ENCODE measurements at places on chromosomes 13 and 19.
A peak's percentile ranks its signal among the peaks of the same experiment; 100 is the strongest.

- DNase-seq, result no peak
These were observed 127.7 kb downstream of the FRY start for GRCh38 chr13:32159137-32159869.

DNA sequence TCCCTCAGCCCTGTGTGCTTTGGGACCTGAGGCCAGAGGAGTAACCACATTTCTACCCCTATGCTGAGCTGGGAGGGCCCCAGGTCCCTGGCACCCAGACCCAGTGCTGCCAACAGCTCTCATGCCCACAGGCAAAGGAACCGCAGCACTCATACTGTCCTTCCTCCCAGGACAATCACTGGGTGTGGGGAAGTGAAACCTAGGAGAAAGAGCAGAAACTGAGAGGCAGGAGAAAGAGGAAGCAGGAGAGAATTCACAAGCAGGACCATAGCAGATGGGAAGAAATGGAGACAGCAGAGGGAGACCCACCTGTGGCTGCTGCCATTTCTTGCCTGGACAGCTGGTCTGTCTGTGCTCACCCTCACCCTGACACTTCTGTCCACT, 18.9 kb downstream of the CCDC97 start:
- DNase-seq, result no peak

- no peak for DNase-seq
These were observed 431.8 kb upstream of the SGCG start for GRCh38 chr13:22748866-22749577.

GRCh38 chr19:49806620-49806959, 6.5 kb downstream of the FUZ start:
- DNase-seq, result no peak

DNA sequence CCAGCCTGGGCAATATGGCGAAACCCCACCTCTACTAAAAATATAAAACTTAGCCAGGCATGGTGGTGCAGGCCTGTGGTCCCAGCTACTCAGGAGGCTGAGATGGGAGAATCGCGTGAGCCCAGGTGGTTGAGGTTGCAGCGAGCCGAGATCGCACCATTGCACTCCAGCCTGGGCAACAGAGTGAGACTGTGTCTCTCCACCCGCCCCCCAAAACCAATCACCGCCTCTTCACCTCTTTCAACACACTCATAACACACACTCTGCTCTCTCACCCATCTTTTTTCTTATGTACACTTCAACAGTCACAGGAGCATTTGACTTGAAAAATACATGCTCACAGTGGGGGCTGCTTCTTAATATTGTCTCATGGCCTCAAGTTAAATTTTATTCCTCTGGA, 76.8 kb downstream of the ESD start:
- DNase-seq, result no peak

GRCh38 chr13:103068836-103069235, 2.6 kb upstream of the SLC10A2 start:
- DNase-seq, result no peak

DNA sequence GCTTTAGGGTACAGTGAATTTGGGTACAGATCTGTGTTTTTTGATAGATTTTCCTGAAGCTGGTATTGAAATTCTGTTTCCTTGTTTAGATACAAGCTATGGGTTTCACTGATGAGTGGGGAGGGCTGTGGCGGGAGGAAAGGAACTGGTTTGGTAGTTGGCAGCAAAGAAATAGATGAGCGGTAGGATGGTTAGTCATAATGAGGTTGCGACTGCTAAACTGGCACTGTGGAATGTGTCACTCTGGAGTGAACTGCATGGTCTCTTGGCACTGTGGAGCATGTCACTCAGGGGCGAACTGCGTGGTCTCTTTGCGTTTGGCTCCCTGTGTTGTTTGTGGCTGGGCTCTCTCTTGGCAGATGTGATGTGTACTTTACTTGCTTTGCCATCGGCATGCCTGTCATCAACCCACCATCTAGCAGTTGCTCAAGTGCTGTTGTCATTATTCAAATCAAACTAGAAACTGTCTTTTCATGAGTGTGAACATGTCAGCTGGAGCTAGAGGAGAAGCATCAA, 82.1 kb downstream of the ATP8A2 start:
- DNase-seq, result no peak

DNA sequence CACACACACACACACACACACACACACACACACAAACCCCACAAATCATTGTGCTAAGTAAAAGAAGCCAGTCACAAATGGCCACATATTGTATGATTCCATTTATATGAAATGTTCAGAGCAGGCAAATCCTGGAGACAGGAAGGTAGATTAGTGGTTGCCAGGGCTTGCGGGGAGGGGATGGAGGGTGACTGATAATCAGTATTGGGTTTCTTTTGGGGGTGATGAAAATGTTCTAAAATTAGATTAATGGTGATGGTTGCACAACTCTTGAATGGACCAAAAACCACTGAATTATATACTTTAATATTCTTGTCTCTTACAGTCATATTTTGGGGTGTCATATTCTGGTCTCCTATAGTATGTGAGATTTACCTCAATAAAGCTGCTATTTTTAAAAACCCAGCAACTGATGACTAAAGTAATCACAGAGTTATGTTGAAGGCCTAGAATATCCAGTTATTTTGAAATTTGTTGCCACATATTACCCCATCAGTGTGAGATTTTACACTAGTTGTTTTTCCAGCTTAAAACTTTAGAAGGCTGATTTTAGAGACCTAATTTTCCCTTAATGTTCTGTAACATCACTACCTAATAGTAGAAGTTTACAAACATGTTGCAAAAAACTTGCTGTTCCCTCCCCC, 20.3 kb downstream of the FLT1 start:
- no peak for DNase-seq

- DNase-seq, result no peak
These were observed 76.9 kb downstream of the ING1 start for GRCh38 chr13:110790371-110790770.

- no peak for DNase-seq
These were observed 1331.7 kb upstream of the MIR17HG start for GRCh38 chr13:90015565-90016507.

DNA sequence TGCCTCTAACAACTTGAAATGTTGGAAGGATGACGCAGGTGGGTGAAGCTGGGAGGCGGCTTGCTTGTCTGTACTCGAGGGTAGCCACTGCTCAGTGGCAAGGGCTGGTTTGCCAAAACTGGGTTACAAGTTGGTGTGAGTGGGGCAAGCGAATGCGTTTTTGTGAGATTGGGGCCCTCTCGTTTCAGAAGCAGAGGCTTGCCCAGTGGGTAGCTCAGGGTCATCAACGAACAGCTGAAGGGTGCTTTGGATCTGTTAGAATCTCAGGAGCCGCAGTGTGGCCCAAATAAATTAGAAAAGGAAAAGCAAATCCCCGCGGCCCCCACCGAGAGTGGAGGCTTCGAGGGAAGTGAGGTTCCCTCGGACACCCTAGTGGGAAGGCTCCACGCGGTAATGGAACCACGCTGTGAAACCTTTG, 7.3 kb downstream of the ATP4B start:
- no peak for DNase-seq

- DNase-seq, result no peak
These were observed 8.2 kb downstream of the BCKDHA start for GRCh38 chr19:41405776-41406175.

DNA sequence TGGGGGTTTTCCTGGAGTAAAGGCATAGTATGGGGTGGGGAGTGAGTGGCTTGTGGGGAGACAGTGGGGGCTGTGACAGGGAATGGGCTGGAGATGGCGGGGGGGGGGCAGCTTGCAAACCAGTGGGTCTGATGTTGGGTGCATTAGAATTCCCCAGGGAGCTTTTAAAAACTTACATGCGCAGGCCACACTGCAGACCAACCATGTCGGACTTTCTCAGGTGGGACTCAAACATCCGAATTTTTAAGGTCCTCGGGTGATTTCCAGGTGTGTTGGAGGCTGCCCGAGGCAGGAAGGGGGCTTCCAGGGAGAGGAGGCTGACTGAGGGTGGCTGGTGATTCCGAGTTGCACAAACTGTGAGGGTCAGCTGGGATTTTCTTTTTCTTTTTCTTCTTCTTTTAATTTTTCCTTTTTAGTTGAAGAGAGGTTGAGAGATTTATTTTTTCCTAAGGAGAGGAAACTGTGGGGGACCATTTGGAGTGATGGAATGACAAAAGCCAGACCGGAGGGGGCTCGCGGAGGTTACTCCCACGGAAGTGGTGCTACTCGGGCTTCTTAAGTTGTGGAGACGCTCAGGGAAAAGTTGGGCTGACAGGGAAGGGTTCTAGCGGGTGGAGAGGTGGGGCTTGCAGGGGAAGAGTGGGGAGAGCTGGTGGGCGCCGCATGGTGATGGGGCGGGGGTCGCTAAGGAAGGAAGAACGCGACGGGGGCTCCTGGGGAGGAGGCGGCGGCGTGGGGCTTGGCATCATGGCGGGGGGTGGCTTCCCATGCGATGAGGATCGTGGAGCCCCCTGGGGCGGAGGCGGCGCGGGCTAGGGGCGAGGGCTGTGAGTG, 997 bp upstream of the CACNG8 start:
- DNase-seq, result no peak

- DNase-seq, result no peak
These were observed 223.6 kb downstream of the TM9SF2 start for GRCh38 chr13:99724633-99725517.

DNA sequence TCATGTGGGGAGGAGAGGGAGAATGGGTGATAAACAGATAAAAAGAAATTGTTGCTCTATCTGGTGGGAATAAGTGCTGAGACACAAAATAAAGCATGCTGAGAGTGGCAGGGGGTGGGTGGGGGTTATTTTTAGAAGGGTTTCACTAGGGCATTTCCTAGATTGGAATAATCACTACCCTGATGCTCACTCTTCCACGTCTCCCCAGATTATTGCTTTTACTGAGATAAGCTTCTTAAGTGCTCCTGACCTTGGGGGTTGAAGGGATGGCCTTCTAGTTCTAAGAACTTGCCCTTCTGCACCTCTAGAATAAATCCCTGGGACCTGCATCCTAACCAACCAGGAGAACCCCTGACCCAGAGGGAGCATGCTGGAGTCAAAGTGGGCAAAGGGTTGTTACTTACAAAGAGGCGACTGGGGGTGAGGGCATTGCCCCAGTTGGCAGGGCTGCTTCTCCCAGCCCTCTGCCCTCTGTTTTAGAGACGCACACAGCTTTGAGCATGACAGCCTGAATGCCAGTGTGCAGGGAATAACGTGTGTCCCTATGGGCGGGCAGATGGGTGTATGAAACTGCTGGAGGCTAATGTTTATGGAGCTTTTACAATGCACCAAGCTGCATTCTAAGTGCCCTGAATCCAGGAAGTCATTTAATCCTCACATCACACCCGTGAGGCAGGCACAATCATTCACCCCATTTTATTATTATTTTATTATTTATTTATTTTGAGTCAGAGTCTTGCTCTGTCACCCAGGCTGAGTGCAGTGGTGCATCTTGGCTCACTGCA, 743 bp downstream of the RDH8 start:
- no peak for DNase-seq

DNA sequence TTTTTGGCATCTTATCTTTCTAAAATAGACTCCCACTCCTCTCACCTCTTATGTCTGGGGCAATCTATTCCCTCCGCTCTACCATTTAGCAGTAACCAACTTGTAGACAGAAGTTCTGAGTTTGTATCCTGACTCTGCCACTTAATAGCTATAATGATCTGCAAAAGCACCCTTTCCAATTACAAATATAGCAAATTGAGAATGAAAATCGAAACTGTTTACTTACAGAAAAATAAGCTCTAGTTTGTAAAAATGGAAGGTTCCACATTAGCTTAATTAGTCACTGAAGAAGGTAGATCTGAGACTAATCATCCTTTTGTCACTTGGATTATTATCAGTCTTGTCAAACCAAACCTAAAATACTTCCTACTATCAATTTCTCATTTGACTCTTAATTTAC, 409.3 kb downstream of the DIAPH3 start:
- no peak for DNase-seq

- no peak for DNase-seq
These were observed 833.9 kb downstream of the SLITRK1 start for GRCh38 chr13:83048419-83048818.

GRCh38 chr19:3359015-3359918, 7.1 kb upstream of the NFIC start:
- DNase-seq, result peak; percentile 83

- DNase-seq, result no peak
These were observed 25.4 kb upstream of the C2CD4C start for GRCh38 chr19:434152-434960.

GRCh38 chr13:37456506-37456905, 142.1 kb downstream of the POSTN start:
- DNase-seq, result no peak

Measured in GM12891 (cell line).